ENCODE measurements at places on chromosomes 11 and 22.

- DNase-seq, result no peak
These were observed 64.2 kb downstream of the NFAM1 start for GRCh38 chr22:42367980-42368378.

DNA sequence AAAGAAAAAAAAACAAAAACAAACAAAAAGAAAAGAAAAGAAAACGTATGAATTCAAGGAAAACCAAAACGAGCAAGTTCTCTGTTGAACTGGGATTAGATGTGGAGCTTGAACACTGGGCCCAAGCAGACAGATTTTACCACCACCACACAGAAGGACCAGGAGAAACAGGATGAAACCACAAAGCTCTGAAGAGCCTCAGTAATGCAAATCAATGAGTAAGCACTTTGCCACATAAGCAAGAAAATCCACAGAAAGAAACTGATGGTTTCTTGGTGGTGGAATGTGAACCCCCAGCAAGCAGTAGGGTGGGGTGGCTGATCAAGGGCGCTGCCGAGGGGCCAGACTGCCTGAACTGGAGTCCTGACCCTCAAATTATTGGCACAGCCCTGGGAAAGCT, 50.9 kb upstream of the NFRKB start:
- no peak for DNase-seq

GRCh38 chr11:95547186-95547585, 242.4 kb downstream of the FAM76B start:
- no peak for DNase-seq

DNA sequence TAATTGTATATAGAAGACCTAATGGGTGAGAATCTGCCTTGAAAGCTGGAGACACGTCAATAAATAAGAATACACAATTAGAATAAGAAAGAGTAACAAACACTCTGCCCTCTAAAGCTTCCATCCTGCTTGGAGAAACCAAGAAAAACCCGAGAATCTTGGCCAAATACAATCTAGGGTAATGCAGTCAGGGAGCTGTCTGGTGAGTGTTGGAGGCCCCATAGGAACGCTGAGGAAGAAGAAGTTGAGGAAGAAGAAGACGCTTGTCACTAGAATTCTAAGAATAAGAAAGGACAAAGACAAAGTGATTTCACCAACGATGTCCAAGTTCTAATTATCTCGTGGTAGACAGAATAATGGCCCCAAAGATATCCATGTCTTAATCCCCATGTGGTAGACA, 4485.9 kb upstream of the OR11H1 start:
- no peak for DNase-seq

DNA sequence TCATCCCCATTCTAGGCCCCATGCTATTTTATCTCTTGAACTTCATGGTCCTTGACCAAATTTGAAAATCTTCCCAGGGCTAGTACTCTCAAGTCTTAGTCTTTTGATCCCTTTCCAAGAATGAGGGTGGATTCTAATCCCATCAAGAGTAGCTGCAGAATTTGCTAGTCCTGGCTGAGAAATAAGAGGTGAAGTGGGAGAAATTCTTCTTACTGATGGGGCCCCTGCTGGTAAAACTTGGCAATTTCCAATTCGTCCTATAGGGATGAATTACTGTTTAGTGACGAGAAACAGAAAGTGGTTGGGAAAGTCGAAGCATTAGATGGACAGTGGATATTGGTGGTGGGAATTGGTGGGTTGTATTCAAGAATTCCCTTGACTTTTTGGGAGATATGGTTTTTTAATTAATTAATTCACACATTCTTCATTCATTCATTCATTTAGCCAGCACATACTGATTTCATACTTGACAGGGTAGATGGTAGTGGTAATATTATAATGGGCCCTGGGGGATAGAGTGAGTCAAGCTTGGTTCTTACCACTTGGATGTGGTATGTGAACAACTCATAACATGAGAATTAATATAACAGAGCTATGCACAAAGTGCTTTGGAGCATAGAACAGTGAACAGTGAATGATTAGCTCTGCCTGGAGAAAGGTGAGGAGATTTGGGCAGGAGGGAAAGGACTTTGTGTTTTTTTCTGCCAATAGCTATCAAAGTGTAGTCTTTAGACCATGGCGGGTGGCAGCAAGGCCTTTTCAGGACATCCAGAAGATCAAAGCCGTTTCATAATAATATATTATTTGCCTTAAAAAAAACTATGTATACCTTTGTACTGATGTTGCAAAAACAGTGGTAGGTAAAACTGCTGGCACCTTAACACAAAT, 103.8 kb downstream of the STIM1 start:
- DNase-seq, result peak; percentile 11

DNA sequence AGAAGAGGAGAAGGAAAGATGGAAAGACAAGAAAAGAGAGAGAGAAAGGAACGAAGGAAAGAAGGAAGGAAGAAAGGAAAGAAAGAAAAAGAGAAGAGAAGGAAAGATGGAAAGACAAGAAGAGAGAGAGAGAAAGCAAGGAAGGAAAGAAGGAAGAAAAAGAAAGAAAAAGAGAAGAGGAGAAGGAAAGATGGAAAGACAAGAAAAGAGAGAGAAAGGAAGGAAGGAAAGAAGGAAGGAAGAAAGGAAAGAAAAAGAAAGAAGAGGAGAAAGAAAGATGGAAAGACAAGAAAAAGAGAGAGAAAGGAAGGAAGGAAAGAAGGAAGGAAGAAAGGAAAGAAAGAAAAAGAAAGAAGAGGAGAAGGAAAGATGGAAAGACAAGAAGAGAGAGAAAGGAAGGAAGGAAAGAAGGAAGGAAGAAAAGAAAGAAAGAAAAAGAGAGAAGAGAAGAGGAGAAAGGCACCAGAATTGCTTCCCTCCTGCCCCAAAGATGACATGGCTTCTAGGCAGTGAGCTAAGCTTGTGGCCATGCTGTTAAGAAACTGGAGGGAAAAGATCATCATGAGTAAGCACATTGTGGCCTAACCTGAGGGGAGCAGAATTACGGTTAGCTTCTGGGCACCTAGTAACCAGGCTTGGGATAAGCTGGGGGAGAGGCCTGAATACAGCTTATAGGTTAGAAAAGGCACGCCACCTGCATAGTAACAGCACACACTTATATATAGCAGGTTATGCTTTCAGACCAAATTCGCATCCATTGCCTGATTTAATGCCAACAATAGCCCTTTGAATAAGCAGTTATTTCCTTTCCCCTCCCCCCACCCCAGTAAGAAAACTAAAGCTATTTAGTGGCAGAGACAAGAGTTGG, 2.3 kb upstream of the ST3GAL4 start:
- DNase-seq, result peak; percentile 18

DNA sequence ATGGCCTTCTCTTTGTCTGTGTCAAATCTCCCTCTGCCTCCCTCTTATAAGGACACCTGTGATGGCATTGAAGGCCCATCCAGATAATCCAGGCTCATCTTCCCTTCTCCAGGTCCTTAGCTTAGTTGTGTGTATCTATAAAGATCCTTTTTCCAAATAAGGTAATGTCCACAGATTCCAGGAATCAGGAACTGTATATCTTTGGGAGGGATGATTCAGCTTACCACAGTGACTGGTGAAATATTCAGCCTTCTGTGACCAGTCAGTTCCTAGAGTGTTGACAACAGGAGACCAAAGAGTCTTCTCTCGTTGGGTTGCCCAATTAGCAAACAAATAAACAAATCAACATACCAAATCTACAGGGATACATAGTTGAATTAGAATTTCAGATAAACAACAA, 175.8 kb downstream of the MPPED1 start:
- no peak for DNase-seq

GRCh38 chr22:24155627-24156140, 25.6 kb upstream of the SUSD2 start:
- DNase-seq, result peak; percentile 56

DNA sequence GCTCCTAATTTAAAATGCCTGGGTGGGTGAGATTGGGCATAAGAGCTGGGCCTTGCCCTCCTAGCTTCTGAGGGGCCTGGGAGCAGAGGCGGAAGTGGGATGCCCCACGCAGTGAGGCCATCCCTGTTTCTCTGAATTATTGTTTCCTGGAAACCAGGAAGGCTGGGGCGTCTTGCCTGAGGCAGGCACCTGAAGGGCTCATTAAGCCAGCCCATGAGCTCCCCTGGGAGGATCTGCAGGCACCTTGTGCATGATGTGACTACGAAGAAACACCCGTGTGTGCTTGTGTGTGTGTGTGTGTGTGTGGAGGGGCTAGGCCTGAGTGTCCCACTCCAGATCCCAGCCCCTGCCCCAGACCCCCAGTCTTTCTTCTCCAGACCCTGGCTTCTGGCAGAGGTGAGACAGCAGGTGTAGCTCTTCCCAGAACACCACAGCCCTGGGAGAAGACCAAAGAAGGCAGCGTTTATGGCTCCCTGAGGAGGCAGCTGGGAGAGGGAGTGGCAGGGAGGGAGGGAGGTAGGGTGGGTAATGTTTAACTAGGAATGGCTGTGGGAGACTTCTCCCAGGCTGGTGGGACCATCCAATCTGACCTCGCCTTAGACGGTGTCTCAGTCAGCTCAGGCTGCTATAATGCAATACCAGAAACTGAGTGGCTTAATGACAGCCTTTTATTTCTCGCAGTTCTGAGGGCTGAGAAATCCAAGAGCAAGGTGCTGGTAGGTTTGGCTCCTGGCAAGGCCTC, 2.1 kb upstream of the BATF2 start:
- DNase-seq, result no peak

GRCh38 chr11:36192425-36193289, 96.6 kb downstream of the COMMD9 start:
- DNase-seq, result no peak
